ENCODE measurements at places on chromosomes 16 and 17.

GRCh38 chr16:67179421-67180080 lies 4.2 kb downstream of the MATCAP1 start:
- DNase-seq, result no peak

GRCh38 chr17:38379448-38379847 lies 27.8 kb downstream of the SOCS7 start:
- DNase-seq, result no peak

DNA sequence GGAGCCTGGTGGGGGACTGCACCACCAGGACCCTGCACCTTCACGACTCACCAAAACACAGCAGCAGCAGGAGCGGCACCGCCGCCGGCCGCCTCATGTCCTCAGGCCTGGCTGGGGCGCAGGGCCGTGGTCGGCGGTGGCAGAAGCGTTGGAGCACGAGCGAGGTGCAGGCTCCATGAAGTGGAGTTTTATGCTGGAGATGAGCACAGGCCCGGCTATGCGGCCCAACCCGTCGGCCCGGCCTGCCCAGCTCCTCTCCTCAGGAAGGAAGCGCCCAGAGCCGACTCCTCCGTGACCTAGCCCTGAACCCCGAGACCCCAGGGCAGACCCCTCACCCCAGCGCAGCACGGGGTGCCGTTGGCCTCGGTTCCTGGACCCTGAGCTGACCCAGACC lies at the start of gene PRSS27:
PRSS27 (minus strand) TSS at position 161 of the 394 bp plus-strand sequence; CDS start at position 97, 64 bp downstream.
- no peak for DNase-seq

GRCh38 chr16:54400261-54400660 lies 113.7 kb upstream of the IRX3 start:
- DNase-seq, result no peak

DNA sequence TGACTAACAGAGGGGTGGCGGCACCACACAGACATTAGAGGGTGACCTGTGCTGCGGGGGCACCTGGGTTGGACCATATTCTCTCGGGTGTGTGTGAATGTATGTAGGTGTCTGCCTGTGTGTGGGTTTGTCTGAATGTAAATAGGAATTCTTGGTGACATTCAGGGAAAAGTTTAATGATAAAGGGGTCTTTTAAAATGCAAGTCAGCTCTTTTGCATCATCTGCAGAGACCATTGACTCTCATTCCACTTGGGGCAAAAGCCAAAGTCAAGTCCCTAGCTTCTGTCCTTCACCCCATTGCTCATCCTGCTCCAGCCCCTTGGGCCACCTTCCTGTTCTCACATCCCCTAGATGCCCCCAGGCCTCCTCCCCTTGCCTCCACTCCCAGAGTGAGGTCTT lies 23.6 kb downstream of the KSR1 start:
- DNase-seq, result no peak

DNA sequence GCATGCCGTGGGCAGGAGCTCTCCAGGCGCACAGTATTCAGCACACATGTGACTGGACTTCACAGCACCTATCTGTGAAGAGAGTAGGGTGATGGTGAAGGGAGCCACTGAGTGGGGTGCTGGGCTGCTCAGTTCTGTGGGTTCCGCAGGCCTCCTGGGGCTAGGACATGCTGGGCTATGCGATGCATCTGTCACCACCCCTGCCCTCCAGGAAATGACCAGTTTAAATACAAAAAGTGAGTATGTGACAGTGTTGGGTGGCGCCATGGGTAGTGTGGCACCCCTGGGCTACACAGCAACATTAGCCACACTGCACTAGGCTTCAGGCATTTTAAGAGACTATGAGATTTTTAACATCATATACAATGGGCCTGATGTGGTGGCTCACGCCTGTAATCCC lies 28.6 kb downstream of the MYLK3 start:
- no peak for DNase-seq

DNA sequence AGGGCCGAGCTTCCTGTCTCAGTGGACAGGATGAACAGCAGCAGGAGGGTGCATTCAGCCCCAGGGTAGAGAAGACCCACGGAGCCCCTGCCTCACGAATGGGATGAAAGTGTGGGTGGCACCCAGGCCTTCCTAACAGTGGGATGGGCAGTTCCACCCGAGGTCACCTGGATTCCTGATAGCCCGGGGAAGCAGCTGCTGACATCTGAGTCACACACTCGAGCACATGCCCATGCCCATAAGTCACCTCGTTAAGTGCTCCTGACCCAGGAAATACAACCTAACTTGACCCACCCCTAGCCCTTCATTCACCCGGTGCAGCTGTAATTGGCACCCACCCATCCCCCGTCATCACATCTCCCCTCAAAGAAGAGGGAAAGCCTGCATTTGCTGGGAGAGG lies 85.3 kb upstream of the FOXF1 start:
- DNase-seq, result no peak

Data from GM12891 (cell line).